ENCODE measurements at places on chromosomes 1 and 21.

DNA sequence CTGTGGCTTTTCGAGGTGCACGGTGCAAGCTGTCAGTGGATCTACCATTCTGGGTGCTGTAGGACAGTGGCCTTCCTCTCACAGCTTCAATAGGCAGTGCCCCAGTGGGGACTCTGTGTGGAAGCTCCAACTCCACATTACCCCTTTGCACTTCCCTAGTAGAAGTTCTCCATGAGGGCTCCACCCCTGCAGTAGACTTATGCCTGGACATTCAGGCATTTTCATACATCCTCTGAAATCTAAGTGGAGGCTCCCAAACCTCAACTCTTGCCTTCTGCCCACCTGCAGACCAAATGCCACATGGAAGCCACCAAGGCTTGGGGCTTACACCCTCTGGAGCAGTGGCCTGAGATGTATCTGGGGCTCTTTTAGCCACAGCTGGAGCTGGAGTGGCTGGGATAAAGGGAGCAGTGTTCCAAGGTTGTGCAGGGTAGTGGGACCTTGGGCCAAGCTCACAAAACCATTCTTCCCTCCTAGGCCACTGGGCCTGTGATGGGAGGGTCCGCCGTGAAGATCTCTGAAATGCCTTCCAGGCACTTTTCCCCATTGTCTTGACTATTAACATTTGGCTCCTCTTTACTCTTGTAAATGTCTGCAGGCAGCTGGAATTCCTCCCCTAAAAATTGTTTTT, 18.0 kb upstream of the RNF2 start:
- DNase-seq = no peak

GRCh38 chr1:6788946-6789345, 3.7 kb downstream of the CAMTA1 start:
- no peak for DNase-seq

- DNase-seq = no peak
Observed at GRCh38 chr1:171166361-171166760, 18.7 kb upstream of the FMO2 start.

- no peak for DNase-seq
Observed at GRCh38 chr1:228755800-228756199, 20.5 kb downstream of the RHOU start.

DNA sequence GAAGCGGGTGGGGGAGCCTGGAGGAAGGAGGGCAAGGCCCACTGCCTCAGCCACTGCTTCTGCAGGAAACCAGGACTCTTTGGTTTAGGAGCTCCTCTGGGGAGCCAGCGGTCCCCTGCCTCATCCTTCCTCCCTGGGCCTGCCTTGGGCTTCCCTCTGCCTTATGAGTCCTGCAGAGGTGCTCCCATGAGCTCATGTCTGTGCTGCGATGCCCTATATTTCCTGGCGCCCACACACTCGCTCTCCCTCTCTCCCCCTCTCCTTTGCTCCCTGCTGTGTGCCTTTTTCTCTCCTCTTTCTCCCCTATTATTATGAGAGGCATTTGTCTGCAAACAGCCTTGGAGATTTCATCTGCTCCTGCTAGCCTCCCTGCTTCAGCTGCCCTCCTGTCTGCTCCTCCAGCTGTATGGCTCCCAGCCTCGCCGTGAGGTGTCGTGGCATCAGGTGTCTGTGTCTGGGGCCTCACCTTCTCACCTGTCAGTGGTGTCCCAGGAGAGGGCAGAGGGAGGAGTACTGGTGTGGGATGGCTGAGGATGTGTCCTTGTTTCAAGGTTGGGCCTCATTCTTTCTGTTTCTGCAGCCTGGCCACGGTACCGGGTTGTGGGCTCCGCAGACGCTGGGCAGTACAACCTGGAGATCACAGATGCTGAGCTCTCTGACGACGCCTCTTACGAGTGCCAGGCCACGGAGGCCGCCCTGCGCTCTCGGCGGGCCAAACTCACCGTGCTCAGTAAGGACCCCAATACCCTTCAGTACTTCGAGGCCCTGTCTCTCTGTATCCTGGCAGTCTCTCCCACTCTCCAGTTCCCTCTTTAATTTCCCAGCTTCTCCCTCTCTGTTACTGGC, 84.2 kb downstream of the KIRREL1 start:
- no peak for DNase-seq

DNA sequence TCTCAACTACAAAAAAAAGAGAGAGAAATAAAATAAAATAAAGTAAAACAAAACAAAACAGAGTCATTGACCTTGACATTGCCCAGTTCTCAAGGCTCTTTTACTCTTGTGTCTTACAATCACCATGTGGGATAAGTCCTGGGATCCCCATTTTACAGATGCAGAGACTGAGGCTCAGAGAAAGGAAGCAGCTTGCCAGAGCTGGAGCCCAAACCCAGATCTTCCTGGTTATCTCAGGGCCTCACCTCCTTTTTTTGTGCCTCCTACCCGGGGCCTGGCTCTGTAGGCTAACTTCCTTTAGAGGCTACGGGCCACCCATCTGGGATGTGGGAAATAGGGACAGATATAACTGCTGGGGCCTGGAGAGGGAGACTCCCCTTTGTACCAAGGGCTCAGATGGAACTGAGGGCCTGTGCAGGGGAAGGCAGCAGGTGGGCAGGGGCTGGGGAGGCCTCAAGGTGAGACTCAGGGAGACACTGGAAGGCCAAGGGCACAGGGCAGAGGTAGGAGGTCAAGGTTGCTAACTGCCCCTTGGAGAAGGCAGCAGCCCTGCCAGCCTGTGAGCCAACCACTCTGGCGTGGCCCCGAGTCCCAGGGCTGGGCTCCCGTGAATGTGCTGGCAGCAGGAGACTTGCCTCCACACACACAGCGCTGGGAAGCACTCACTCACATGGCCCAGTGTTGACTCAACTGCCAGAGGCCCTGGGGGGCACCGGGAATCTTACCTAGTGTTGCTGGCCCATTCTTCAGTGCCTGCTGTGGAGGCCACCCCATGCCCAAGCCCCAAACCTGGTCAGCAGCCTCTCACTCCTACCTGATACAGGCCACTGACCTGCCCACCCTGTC, 6.5 kb upstream of the ECE1 start:
- no peak for DNase-seq

- no peak for DNase-seq
Observed at GRCh38 chr21:26888256-26888655, 43.0 kb upstream of the ADAMTS1 start.

All from HT1080 (cell line).